Coronary artery (tissue), 2 donors: ENCODE measurements at places on chromosomes 6 and 20.

GRCh38 chr6:89492025-89492640 lies 59.2 kb downstream of the ANKRD6 start:
- no peak for DNase-seq

GRCh38 chr6:26109772-26110171 lies 22.5 kb downstream of the HFE start:
- no peak for DNase-seq

GRCh38 chr6:26660000-26660361 lies 435 bp upstream of the ZNF322 start:
- DNase-seq = no peak

- DNase-seq = peak; percentile 36
These were observed 3.4 kb downstream of the APMAP start for GRCh38 chr20:24989162-24989561.

DNA sequence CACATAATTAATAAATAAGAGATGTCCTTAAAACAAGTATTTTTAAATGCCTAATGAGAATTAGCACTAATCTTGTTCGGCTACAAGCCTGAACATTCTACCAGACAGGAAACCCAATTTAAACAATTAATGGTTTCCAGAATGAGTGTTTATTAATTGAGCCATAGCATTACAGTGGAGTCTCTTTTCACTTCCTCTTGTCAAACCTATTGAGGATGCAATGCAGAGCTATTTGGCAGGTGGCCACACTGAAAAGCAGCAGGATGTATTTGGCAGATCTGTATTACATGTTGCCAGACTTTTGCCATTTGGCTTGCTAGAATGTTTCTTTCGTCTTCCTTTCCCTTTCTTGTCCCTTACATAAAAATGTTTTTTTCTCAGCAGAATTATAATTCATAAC lies 475.2 kb upstream of the MARCKS start:
- no peak for DNase-seq
